NCI-H2029 treated with DMSO at 0.1 percent for 48 hours (cell line): ENCODE measurements at places on chromosomes 5 and 9.

- DNase-seq: no peak
Measured at GRCh38 chr5:55919625-55920024, 68.5 kb downstream of the IL31RA start.

DNA sequence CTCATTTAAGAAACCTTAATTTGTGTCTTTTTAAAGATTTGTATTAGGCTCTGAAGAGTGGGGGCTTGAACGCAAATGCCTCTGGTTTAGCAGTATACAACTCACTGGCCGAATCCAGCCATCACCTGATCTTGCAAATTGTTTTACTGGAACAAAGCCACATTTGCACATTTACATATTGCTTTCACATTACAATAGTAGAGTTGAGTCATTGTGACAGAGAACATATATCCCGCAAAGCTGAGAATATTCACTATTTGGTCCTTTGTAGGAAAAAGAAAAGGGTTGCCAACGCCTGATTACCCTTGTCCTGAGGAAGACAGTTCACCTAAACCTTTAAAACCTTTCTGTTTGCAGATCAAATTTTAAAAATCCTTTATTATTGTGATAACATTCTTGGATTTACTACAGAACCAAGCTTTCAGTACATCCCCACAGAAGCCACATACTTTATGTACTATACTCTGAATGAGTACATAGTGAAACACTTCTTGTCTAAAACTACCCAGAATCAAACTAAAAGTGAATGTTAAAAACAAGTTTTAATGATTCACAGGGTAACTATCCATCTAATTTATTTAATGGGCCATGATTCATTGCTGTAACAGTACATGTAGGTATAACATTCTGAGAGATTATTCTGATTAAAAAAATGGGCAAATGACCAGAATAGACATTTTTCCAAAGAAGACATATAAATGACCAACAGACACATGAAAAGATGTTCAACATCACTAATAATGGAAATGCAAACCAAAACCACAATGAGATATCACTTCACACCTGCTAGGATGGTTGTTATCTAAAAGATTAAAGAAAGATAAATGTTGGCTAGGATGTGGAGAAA lies 161.0 kb downstream of the SLC25A46 start:
- no peak for DNase-seq

DNA sequence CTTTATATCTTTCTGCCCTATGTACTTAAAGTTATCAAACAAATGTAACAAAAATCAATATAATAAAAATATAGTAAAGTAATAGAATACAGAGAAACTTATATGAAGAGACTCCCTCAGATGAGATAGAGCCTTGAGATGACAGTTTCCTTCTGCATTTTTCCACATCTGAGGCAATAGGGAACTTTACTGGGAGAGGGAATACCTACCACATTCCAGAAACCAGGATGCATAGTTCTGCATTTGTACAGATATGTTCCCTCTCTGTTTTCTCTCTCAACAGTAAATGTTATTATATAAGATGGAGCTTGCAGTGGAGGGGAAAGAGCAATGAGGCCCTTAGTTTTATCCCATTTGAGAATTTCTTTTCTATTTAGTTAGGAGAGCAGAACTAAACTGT lies 109.6 kb upstream of the KCNN2 start:
- no peak for DNase-seq

DNA sequence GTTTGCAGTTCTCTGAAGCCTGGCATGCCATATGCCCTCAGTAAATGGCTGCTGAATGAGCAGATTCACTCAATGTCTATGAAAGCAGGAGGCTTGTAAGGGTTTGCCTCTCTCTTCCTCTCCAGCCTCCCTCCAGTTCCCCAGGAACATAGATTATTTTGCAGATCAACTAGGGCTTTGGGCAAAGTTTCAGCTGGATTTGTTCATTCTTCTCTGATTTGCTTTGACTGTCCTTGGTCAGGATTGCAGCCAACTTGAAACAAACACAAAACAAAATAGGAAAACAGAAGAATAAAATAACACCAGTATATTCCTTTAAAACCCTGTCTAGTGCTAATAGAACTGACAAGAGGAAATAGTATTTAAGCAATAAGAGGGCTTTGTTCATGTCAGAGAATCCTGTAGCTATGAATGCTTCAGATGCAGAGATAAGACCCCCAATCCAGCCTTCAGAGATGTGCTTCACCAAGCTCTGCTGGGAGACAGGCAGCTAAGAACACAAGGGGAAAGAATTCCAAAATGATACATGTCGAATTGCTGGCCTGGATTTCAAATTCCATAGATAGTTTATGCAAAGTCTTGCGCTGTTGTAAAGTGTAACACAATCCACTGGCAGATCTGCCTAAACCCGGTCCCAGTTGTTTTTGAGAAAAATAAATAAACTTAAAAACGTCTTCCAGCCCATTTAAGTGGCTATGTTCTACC lies 174.3 kb downstream of the PAPPA start:
- no peak for DNase-seq

- no peak for DNase-seq
Measured at GRCh38 chr9:38295764-38296163, 96.7 kb upstream of the ALDH1B1 start.
